ENCODE measurements at places on chromosomes 12 and 14.

- DNase-seq: no peak
These were observed 31.1 kb downstream of the NRDE2 start for GRCh38 chr14:90300611-90301047.

- peak; percentile 63 for DNase-seq
These were observed 69.4 kb upstream of the EVL start for GRCh38 chr14:99995700-99996356.

- DNase-seq: no peak
These were observed 9.6 kb downstream of the SIX1 start for GRCh38 chr14:60639674-60640073.

- no peak for DNase-seq
These were observed 102.1 kb downstream of the KCNH5 start for GRCh38 chr14:62943202-62943601.

- DNase-seq: no peak
These were observed 122.5 kb downstream of the CAND1 start for GRCh38 chr12:67391656-67392055.

Measured in activated CD4-positive, alpha-beta T cell treated with anti-CD3 and anti-CD28 coated beads, Interleukin-2, Interleukin-4, amounts not matched to agents 100 ng/mL and 50 ng/mL, durations not matched to agents 16 hours and 8 hours (primary cell).